ENCODE measurements at places on chromosomes 6 and 20.

DNA sequence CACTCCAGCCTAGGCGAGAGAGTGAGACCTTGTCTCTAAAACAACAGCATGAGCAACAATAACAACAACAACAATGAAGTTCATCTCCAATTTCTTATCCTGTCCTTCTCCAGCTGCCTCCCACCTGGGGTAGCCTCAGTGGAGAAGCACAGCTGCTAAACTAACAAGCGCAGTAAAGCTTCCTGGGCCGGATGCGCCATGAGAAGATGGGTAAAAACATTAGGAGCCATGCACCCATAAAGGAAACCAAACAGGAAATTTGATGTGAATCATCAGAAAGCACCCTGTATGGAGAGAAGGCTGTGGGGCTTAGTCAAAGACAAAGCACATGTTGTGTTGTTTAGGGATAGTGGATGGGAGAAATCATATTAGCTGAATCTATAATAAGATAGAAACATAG lies 61.1 kb upstream of the CCN6 start:
- DNase-seq = peak; percentile 51

- DNase-seq = no peak
These were observed 117.0 kb downstream of the MYLK4 start for GRCh38 chr6:2633736-2634135.

DNA sequence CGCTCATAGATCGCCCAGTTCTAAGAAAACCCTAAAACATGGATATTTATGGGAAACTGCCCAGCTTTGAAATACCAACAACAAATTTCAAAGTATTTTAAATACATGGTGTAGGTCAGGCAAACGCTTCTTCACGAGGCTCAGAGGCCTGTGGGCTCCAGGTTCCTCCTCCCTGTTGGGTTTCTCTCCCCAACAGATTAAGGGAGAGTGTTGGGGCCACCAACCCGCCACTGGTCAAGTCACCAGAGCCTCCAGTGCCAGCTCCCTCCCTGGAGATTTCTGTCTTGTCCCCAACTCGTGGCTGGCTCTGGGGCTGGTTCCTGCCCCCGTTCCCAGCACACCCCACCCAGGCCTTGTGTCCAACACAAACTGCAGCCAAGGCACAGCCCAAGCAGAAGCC lies 87.9 kb downstream of the PTPN1 start:
- DNase-seq = no peak

GRCh38 chr6:13371421-13372072 lies 43.2 kb upstream of the TBC1D7 start:
- no peak for DNase-seq

- peak; percentile 1 for DNase-seq
These were observed 18.0 kb upstream of the HLA-A start for GRCh38 chr6:29924287-29924686.

- DNase-seq = no peak
These were observed 58.5 kb upstream of the FNDC1 start for GRCh38 chr6:159110748-159111147.

DNA sequence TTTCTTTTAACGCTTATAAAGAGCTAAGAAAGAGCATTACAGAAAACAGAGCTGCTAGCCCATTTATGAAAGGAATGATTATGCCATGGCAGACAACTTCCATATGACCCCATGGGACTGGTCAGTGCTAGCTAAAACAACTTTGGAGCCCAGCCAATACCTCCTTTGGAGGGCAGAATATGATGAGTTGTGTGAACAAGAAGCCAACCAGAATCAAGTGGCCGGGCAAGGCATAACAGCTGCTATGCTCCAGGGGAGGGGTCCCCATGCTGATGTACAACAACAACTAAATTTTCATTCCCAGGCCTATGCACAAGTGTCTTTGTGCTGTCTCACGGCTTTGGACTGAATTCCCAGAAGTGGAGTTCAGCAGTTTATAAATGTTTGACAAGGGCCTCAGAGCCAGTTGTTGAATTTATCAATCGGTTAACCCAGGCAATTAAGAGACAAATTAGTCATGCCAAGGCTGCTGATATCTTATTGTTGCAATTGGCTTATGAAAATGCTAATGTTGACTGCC lies 65.0 kb upstream of the ASCC3 start:
- DNase-seq = no peak

DNA sequence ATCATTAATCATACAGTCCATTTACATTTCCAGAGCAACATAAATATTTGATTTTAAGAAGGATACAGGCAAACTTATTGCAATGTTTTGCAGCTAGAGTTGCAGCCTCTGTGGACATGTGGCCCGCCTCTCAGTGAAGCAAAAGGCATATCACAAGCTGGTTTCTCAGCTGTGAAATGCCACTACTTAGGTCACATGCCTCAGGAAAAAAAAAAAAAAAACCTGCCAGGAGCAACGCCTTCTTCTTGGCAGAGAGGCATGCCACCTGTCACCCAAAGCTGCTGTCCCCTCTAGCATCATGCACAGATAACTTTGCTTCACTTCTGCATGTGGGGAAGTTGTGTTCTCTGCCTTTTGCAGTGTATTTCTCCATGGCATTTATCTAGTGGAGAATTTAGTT lies 18.5 kb downstream of the GRM1 start:
- DNase-seq = peak; percentile 88

DNA sequence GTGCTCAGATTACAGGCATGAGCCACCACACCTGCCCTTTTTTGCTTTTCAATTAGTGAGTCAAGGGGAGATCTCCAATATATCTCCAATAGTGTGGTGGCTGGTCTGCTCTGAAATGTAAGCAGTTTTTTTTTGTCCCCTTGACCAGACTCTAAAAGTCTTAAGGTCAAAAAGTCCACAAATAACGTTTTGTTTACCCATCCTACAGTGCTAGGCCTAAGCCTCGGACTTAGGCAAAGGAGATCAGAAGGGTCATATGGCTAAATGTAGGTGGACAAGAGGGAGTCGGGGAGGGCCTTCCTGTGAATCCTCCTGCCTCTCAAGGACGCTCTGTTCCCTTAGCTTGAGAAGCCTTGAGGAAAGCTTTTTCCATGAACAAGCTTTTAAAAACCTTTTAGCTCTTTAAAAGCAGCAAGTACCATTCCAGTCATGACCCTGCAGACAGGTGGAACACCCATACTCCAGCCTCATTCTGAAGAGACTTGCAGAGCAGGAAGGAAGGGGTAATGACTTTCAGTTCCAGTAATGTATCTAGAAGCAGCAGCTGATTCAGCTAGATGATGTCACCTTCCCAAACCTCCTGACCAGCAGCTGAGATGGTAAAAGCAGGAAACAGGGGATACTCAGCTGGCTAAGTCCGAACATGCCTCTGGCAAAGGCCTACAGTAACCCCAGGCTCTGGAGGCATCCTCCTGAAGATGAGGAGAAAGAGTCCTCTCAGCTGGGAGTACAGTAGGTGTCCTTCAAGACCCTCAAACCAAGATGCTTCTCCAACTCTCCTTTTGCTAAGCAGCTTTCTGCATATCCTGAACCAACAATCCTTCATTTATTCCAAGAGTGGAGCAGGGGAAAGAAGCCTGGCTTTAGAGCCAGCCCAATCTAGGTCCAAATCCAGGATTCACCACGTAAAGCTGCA lies 23.6 kb downstream of the BCL2L1 start:
- peak; percentile 38 for DNase-seq

- no peak for DNase-seq
These were observed 98.9 kb upstream of the MAFB start for GRCh38 chr20:40787941-40788340.

GRCh38 chr6:4256969-4257368 lies 121.6 kb upstream of the ECI2 start:
- DNase-seq = no peak
